ENCODE measurements at places on chromosomes 5 and 9.

- DNase-seq: no peak
These were observed 32.1 kb upstream of the SARDH start for GRCh38 chr9:133770076-133770777.

- DNase-seq: no peak
These were observed 214.1 kb upstream of the MEF2C start for GRCh38 chr5:89097103-89097502.

- no peak for DNase-seq
These were observed 61.4 kb downstream of the WDR41 start for GRCh38 chr5:77430726-77431125.

- peak; percentile 2 for DNase-seq
These were observed at the start of gene ASTN2 for GRCh38 chr9:117414906-117415331. TSS of gene ASTN2 (minus strand) at chr9:117415057. CDS start at chr9:117414938, 119 bp downstream.

DNA sequence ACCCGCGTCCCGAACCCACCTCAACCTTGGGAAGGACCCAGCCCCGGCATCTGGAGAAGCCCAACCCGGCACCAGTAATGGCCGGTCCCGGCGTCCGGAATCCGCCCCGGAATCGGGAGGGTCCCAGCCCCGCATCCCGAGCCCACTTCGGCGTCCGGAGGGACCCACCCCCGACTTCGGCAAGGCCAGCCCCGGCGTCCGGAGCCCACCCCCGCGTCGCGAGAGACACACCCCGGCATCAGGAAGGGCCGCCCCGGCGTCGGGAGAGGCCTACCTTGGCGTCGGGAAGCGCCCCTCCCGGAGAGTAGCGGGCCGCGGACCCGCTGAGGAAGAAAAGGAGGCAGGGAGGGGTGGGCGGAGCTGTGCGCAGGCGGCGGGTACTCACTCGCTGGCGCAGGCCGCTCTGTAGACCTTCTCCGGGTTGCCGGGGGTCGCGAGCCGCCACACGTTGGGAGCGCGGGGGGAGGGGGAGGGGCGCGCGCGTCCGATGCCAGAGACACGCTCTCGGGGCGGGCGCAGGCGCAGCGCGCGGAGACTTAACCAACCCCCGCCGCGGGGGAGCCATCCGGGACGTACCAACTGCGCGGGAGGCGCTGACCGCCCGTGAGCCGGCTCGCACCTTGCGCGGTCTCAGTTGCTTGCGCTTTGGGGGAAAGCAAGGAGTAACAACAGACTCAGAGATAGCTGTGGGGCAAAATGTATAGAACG is at the start of gene UIMC1:
UIMC1 (minus strand) TSS at position 515 of the 708 bp plus-strand sequence. CDS start 24,164 bp downstream, outside the sequence.
- peak; percentile 95 for DNase-seq

DNA sequence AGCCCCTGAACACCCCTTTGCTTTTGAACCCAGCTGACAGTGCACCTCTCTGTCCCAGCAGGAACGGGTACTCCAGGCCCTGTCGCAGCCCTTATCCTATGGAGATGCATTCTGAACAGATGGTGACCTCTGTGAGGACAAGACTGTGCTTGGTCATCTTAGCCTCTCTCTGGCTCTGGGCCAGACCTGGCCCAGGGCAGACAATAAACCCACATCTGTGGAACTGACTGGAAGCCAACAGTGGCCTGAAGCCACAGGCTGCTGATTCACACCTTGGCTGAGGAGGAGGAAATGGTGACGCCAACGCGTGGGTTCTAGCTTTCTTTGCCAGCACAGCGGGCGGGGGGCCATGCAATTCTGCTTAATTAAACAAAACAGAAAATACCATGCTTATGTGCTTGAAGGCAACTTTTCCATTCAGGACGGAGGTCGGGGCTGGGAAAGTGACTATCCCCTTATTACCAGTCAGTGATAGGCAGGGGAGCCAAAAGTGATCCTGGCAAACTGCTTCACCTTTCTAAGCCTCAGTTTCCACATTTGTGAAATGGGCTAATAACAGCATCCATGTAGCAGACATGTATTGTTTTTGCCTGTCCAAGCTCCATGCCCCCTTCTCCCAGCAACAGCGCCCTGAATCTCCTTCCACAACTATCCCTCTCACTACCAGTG is 10.8 kb downstream of the SH3PXD2B start:
- peak; percentile 98 for DNase-seq

- no peak for DNase-seq
These were observed 31.3 kb upstream of the TAS2R1 start for GRCh38 chr5:9661316-9662015.

DNA sequence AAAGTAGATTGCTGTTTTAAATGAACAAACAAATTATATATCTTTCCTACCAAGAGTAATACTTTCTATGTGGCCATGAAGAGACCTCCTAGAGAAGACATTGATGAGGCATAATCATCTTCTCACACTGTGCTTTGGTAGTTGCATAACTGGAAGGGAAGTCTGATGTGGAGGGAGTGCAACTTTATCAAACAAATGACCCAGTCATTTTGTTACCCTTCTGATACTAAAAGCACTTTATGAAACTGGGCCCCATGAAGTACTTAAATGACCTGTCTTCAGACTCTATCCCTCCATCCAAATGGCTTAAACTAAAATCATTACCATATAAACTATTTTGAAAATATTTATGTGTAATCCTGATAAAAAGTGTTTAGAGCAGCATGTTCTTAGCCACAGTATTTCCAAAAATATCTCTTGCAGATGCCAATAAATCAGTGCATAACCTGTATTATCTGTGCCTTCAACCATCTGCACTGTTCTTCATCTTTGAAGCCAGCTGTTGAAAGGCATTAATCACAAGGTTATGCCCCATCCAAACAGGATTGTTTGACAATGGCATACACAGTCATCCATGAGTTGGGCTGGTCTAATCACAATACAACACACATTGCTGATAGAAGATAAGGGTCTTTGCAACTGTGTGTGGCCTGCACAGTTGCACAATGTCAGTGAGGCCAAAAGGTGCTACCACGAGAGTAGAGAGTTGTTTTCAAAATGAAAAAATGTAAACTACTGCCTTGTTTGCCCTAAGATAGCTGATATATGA is 31.9 kb upstream of the MIER3 start:
- DNase-seq: no peak

DNA sequence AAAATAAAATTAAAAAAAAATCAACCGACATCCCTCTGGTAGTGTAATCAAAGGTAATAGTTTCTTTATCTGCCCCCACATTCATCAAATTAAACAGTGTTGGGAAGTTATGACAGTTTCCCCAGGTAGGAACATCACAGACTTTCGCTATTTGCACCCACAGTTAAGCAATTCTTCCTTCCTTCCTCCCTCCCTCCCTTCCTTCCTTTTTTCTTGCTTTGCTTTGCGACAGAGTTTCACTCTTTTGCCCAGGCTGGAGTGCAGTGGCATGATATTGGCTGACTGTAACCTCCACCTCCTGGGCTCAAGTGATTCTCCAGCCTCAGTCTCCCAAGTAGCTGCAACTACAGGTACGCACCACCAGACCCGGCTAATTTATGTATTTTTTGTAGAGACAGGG is 10.8 kb upstream of the BICD2 start:
- no peak for DNase-seq

DNA sequence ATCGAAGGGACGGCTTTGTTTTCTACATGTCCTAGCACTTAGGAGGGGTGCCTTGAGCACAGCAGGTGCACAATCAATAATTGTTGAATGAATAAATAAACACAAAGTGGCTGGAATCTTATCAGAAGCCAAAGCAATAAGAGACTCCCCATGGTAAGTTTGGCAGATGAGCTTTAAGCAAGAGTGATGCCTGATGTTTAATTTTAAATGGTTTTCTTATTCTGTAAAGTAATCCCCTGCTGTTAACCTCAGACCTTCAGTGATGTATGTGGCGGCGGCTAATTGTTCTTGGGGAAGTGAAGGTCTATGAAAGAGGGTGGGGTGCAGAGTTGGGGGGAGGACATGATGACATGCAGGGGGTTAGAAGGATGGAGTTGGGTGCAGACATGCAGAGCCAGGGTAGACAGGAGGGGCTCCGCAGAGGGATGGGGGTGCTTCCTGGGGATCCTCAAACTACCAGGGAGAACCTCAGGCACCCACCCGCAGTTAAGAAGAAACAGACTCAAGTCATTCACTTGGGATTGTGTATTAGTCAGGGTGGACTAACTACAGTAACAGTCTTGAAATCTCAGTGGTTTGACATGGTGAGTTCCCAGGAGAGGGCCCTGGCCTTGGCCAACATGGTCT is 65.7 kb upstream of the SHB start:
- DNase-seq: no peak

- DNase-seq: no peak
These were observed 50.9 kb downstream of the CERT1 start for GRCh38 chr5:75460532-75460931.

DNA sequence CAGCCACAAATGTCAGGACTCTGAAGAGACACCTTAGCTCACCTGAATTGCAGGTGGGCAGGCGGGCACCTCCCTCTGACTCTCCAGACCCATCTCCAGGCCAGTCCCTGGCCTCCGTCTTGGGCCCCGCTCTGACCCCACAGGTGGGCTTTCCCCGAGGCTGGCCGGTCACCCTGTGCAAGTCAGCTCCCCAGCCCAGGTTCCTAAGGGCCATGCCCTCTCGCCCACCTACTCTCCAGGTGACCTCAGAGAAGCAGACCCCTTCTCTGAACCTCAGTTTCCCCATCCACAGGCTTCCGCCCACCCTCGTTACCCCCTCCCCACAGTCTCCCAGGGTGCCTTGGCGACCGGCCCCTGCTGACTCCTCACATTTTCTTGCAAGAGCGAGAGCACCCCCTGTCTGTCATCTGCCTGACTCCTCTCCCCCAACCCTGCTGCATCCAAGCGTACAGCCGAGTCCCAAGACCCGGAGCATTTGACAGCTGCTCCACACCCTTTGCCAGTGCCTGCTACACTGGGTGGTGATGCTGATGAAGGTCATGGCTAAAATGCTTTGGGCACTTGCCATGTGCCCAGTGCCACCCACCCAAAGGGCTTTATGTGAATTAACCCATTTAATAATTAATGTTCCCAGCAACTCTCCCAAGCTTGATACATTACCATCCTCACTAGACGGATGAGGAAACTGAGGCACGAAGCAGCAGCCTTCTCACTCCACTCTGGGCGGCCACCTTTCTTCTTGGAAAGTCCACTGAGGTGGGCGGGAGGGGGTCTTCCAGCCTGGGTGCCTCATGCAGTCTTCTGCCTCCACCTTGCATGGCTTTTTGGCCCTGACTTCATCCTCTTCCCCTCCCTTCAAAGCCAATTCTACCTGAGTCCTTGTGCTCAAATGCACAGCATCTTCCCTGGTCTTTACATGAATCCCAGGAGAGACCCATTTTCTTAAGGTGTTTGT is 51.1 kb upstream of the ORM1 start:
- DNase-seq: peak; percentile 49

DNA sequence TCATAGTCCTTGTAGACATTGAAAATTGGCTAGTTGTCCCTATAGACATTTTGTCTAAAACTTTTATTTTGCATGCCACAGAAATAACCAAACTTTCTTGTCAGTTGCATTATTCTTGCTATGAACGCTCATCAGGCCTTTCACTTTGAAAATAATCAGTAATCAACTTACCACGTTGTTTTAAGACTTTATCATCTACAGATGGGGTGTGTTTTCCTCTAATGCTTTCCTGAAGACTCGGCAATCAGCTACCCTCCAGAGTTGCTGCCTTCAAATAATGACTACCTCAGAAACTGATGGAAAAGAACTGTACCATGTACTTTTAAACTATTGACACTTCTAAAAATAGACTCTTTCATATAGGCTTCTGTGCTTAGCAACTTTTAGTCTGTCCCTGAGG is 33.5 kb upstream of the HSPB3 start:
- no peak for DNase-seq

GRCh38 chr9:98654247-98654646 is 54.5 kb downstream of the GABBR2 start:
- peak; percentile 51 for DNase-seq

GRCh38 chr5:55222985-55223811 is 3.9 kb downstream of the MCIDAS start:
- DNase-seq: no peak

GRCh38 chr9:22211588-22212360 is 202.7 kb upstream of the CDKN2B start:
- peak; percentile 97 for DNase-seq

GRCh38 chr5:180161420-180162303 is 47.3 kb downstream of the RASGEF1C start:
- no peak for DNase-seq

DNA sequence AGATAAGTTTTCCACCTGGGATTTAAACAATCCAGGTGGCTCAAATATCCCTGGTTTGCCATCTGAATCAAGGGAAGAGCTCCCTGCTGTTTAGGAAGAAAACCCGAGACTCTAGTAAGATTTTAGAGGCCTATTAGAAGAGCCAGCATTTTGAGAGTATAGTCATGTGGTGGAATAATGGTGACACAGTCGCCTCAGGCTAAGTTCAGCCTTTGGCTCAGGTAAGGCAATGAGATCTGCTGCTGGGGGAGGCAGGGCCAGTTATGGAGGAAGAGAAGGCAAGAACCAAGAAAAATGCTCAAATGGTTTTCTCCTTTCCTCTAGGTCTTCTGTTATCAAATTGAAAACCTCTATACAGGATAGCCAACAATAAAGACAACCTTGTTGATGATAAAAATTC is 16.2 kb downstream of the RAD1 start:
- DNase-seq: no peak

DNA sequence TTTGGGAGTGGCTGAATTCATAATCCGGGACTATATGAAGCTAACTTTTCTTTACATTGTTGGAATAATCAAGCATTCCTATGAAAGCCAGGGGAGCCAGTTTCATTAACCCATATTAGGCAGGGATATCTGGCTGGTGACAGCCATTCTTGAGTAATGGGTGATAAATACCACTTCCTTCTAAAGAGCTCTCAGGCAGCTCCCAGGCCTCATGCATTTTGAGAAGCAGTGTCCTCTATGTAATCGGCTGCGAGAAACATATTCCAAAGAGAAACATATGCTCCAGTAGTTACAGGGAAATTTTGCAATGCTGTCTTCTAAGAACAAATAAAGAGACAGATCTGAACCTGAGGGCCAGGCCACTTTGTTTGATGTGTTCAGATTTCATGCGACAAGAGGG is 83.1 kb downstream of the MSX2 start:
- no peak for DNase-seq

DNA sequence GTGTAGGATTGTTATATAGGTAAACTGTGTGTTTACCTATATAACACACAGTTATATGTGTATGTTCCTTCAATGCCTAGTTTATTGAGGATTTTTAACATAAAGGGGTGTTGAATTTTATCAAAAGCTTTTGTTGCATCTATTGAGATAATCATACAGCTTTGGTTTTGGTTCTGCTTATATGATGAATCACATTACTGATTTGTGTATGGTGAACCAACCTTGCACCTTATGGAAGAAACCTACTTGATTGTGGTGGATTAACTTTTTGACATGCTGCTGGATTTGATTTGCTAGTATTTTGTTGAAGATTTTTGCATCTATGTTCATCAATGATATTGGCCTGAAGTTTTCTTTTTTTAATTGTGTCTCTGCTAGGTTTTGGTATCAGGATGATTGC is 194.9 kb downstream of the TMEM167A start:
- DNase-seq: no peak

- DNase-seq: no peak
These were observed 576.9 kb upstream of the SGCD start for GRCh38 chr5:155750101-155750500.

- no peak for DNase-seq
These were observed 25.5 kb upstream of the KCNIP1 start for GRCh38 chr5:170478306-170478705.

- no peak for DNase-seq
These were observed 18.6 kb downstream of the IRX2 start for GRCh38 chr5:2732850-2733249.

GRCh38 chr9:95772320-95773052 is 103.0 kb upstream of the ERCC6L2 start:
- no peak for DNase-seq
